NT2/D1 (cell line): ENCODE measurements at places on chromosomes 12 and 14.

GRCh38 chr14:101361044-101361443 lies 200.3 kb upstream of the DIO3 start:
- DNase-seq = no peak

DNA sequence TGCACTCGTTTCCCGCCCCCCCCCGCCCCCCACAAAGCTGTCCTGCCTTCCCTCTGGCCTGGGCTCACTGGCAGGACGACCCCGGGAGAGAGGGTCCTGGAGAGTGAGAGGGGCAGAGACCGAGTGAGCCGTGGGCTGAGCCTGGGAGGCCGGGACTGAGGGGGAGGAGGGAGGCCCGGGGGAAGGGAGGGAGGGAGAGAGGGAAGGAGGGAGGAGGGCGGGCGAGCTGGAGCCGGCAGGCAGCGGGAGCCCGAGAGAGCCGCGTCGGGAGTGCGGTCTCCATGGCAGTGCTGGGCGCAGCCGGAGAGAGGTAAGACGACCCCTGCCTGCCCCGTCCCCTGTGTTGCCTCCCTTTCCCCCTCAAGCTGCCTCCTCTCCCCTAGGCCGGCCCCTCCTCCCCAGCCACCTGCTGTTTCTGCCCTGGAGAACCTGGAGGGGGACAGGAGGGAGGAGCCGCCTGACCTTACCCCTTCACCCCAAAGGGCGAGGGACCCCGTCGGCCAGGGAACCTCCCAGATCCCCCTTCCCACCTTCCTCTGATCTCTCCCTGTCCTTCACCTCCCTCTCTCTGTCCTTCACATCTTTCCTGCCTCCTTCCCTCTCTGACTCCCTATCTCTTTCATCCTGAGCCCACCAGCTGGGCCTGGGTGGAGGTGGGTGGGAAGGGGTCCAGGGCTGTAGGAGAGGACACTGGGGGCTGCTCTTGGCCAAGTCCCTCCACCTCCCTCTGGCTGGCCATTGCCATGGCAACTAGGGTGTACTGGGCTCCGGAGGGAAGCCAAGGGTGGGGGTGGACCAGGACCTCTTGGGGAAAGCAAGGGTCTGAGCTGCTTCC lies at the start of gene GPR162:
GPR162 (plus strand) TSS at position 231 of the 835 bp plus-strand sequence. CDS start 2,078 bp downstream, outside the sequence.
- DNase-seq = peak; percentile 97

DNA sequence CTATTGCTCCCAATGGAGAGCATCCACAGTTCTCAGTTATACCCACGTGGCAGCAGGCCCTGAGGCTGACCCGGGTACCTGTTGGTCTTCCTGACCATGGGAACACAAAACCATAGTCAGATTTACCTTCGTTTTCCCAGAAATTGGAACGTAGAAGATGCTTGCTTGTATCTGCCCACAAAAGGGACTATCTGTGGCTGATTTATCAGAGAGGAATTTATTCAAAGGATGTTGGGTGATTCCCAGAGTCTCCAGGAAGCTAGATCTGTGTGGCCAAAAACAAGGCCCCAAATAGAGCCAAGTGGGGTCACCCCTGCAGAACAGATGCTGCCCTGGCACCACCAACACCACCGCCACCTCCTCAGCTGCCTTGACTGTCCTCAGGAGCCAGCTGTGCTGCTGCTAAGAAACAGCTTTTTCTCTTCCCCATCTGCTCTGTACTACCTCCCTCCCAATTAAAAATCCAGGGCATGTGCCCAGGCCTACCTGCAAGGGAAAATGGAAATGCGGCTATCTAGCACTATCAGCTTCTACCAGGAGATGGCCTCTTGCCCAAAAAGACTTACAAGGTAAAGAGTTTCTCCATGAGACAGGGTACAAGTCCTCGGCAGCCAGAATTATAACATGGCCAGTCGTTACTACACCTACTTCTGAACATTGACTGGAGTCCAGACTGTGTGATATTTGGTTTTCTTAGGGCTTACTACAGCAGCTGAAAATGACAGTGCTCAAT lies 128.6 kb upstream of the PLEKHG7 start:
- peak; percentile 20 for DNase-seq

GRCh38 chr14:21068521-21069387 lies 1.4 kb upstream of the ARHGEF40 start:
- no peak for DNase-seq

DNA sequence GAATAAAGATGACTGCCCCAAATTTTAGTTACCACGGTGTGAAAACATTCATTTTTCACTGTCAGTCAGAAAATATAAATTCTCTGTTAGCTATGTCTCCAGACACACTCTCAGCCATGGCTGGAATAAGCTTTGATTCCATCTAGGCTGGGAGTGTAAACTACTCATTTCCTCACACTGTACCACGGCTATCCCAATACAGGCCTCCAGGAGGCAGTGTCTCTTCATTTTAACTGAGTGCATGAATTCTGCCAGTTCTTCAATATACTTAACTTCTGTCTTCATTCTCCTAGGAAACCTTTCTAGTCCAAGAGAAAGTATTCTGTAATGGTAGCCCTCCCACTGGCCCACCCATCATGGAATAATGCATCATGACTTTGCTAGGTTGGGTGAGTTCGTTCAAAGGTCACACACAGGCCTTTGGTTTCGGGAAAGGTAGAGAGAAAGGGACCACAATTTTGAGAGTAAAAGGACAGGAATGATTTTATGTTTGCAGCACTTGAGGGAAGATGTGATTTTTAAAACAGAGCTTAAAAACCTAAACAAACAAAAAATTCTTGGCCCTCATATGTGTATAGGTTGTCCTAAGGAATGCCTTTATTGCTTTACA lies 381.1 kb downstream of the SEC23A start:
- peak; percentile 32 for DNase-seq

- DNase-seq = no peak
Measured at GRCh38 chr12:123712780-123713319, 697 bp downstream of the ATP6V0A2 start.

DNA sequence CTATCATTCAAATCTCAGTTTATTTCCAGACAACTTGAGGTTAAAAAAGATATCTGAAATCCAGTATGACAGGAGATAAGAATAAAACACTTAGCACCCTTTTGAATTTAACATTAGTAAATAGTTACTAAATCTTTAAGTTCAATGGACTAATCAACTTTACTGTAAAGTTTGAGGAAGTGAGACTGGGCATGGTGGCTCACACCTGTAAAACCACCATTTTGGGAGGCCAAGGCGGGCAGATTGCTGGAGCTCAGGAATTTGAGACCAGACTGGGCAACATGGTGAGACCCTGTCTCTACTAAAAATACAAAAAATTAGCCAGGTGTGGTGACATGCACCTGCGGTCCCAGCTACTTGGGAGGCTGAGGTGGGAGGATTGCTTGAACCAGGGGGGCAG lies 40.3 kb upstream of the CERS5 start:
- no peak for DNase-seq

DNA sequence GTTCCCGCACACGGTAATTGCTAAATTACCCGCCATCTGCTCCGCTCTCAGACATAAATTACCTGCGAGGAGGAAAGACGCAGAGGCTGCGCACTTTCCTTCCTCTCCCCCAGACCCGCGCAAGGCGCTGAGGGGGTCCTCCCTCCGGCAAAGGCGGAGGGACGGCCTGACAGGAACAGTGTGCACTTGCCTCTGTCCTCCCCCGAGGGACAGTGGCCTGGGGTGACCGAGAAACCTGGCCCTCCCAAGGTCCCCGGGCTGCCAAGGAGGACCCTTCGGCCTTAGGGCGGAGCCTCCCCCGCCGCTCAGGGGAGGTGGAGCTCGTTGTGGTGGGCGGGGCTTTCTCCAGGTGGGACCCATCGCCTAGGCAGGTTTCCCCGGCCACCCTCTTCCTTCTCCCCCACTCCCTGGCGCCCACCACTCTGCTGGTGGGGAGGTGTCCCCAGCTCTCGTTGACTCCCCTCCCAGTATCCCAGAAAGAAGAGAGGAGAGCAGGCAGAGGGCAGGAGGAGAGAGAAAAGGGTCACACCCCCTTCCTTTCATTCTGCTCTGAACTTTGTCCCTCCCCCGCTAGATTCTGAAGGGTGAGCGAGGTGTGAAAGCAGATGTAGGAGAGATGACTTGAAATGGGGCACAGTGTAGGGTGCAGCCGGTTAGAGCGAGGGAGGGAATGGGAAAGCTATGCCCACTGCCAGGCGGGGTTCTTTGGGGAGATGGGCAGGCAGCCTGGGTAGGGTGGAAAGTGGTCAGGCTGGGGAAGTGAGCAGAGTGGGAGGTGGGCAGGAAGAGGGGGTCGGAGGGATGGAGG lies 11.4 kb upstream of the CALCOCO1 start:
- no peak for DNase-seq

DNA sequence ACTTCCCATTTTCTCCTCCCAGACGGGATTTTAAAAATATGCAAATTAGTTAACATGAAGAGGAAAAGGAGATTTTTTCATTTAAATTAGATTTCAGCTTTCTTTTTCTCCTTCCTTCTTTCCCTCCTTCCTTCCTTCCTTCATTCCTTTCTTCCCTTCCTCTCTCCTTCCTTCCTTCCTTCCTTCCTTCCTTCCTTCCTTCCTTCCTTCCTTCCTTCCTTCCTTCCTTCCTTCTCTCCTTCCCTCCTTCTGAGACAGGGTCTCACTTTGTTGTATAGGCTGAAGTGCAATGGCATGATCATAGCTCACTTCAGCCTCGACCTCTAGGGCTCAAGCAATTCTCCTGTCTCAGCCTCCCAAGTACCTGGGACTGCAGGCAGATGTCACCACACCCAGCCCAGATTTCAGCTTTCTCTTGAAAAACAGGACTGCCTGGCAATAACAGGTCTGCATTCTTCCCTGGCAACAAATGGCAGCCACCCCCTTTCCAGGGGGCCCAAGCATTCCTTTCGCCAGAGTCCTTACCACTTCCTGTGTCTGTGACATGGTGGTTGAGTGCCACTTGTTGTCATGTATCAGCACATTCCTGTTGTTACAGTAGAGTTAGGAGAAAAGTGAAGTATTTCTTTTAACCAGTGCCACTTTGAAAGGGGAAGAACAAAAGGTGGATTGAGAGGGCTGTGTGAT lies 119.1 kb downstream of the PTPN11 start:
- DNase-seq = peak; percentile 76
